ENCODE measurements at places on chromosomes 13 and 19.

DNA sequence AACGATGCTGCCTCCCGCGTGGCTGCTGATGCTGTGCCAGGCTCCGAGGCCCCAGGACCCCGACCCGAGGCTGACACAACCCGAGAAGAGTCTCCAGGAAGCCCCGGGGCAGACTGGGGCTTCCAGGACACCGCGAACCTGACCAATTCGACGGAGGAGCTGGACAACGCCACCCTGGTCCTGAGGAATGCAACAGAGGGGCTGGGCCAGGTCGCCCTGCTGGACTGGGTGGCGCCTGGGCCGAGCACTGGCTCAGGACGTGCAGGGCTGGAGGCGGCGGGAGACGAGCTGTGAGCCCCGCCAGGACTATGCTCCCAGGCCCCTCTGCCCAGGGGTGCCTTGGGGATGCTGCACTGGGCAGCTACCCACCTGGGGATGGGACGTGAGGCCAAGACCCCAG is 10.7 kb downstream of the SIRT6 start:
- no peak for DNase-seq

DNA sequence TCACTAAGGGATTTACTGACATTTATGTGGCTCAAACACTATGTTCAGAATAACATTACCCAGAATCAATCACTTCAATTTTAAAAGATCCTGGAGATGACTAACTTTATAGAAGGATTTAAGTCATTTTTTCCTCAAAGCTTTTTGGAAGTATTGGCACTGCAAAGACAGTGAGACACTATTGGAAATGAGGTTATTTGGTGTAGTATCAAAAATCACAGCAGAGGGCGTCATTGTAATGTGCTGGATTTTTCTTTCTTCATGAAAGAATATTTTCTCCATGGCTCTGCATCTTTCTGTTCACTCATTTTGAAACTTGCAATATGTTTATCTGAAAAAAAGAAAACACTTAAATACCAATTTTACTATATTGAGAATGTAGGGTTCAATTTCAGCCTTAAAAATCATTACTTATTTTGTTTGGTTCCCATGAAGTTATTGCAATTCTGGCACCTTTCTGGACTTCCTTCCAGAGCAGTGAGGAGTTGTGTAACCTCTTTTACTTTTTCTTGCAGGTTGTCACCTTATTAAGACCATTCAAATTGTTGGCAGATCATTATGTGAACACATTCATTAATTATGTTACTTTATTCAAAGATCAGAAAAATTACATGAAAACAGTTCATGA is 3.7 kb upstream of the CSNK1A1L start:
- DNase-seq: no peak

DNA sequence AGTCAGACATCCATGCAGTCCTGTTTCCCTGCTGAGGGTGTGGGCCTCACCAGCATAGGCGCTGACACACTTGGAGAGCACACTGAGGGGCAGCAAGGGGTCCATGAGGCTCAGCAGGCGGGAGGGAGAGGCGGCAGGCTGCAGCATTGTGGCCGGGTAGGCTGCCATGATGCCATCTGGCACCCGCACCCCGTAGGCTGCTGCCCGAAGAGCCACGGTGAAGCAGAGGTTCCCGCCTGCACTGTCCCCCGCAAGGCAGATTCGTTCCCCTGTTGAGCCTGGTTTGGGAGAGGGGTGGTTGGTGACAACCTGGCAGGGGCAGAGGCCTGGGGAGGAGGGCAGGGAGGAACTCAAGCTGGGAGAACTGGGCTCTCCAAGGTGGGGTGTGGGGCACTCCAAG is 16.0 kb upstream of the CNFN start:
- DNase-seq: no peak

- DNase-seq: no peak
These were observed 885 bp downstream of the MLNR start for GRCh38 chr13:49220856-49221589.

DNA sequence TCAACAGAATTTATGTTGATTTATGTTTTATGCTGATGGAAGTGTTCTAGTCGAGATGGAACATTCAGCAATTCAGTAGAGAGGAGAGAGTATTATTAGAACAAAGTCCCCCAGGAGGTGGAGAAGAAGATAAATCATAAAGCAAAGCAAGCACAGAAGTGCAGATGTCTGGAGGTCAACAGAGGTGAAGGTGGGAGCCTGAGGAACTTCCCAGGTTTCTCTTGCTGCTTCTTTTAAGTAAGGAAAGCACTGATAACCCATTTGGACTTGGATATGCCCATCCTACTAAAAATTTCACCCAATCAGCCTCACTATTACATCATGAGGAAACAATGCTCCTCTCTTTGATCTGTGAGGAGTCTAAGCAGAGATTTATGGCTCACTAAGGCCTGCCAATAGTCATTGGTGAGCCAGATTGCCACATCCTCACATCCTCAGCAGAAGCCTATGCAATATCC is 98.8 kb downstream of the EPSTI1 start:
- DNase-seq: no peak

DNA sequence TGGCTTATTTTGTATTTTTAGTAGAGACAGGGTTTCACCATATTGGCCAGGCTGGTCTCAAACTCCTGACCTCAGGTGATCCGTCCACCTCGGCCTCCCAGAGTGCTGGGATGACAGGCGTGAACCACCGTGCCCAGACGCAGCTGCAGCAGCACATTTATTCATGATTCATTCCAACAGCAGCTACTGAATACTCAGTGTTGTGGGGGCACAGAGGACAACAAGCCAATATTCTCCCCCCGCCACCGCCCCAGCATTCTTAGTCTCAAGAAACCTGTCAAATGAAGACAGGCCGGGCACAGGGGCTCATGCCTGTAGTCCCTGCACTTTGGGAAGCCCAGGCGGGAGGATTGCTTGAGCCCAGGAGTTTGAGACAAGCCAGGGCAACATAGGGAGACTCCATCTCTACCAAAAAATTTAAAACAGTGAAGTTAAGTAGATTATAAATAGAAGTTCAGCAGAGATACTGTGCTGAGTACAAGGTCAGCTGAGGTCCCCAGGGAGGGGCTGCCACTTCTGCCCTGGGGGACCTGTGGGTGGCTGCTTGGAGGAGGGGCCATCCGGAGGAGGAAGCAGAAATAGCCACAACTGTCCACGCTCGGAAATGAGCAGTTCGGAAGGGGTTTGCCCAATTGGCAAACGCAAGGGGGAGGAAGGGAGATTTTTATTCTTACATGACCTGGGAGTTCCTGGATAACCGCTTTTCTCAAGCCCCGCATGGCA is 4.3 kb downstream of the DOT1L start:
- no peak for DNase-seq

DNA sequence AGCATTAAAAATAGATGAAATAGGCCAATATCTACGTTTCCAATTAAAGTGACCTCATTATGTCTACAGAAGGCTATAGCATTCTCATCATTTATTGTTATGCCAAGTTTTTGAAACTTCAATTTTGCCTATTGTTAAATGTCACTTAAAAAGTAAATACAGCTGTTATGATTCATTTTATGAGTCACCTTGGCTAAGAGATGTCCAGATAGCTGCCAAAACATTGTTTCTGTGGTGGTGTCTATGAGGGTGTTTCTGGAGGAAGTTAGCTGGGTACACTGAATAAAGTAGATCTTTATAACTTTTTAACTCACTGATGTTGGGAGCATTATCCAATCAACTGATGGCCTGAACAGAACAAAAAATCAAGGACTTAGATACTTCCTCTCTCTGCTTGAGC is 1209.7 kb upstream of the PCDH9 start:
- DNase-seq: no peak

GRCh38 chr19:15900504-15900903 is 2.6 kb upstream of the CYP4F2 start:
- DNase-seq: no peak

GRCh38 chr13:110354715-110355473 is 47.8 kb downstream of the COL4A2 start:
- DNase-seq: no peak

- DNase-seq: no peak
These were observed 368.2 kb downstream of the COG6 start for GRCh38 chr13:40023595-40024203.

DNA sequence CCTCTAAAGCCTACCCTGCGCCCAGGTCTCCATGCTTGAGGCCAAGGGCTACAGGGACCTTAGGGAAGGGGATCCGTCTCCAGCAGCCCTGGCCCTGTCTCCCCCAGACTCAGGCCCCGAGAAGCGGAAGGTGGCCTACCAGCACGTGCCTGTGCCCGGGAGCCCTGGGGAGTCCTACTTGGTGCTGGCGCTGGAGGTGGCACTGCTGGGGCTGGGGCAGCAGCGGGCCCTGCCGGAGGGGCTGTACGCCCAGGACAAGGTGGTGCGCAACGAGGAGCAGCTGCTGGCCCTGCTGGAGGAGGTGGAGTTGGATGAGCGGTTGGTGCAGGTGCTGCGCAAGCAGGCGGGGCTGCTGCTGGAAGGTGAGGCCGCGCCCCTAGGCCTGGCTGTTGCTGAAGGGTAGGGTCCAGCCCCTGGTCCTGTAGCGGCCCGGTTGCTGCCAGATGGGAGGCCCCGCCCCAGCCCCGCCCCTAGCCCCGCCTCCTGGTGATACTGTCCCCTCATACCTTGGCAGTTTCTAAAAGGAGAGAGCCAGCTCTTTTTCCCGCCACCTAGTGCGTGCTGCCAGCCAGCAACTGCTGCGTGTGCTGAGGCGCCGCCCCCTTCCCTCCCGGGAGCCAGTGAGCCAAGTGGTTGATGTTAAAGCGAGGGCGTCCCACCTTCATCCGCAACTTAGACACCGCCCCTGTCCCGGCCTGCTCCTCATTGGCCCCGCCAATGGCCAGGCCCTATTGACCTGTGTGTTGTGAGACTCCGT is 22.6 kb downstream of the ZSWIM4 start:
- peak; percentile 64 for DNase-seq

DNA sequence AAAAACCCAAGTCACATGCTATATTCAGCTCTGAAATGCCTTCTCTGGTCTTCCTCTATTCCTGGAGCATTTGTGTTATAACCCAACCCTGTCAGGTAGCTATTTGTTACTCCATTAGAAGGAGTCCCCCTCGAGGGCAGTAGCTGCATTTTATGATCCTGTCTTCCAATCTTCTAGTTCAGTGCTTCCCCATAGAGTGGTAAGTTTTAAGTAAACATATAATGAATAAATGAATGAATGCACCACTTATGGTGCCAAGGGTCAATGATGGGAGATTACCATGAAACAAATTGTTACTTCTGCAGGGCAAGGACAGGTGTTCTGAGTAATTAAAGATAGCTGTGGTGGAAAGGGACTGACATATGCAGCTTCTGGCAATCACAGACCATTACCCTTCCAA is 4.0 kb downstream of the RASL11A start:
- no peak for DNase-seq

GRCh38 chr13:33723365-33723764 is 94.6 kb upstream of the RFC3 start:
- DNase-seq: no peak

DNA sequence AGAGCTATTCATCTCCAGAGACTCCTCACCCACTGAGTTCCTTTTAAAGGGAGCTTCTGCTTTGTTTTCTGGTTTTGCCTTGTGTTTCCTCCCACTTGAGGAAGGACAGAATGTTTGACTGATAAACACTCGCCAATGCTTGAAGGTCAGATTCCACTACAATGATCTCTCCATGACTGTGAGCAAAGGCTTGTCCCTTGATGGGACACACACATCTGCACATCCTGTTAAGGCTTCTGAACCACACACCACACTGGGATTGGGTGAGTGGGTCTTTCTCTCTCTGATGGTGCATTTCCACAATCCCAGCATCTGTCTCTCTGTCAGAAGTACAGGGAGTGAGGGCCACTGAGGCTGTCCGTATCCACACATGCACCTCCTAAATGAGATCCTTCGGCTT is 245.3 kb downstream of the IRS2 start:
- DNase-seq: no peak

GRCh38 chr13:37816276-37816675 is 53.3 kb downstream of the TRPC4 start:
- no peak for DNase-seq

GRCh38 chr19:2663920-2664571 is 38.4 kb downstream of the GNG7 start:
- no peak for DNase-seq

- no peak for DNase-seq
These were observed 55.9 kb downstream of the STARD13 start for GRCh38 chr13:33229446-33230177.

GRCh38 chr13:99352351-99353245 is 45.4 kb upstream of the GPR183 start:
- no peak for DNase-seq

- DNase-seq: no peak
These were observed 9.4 kb downstream of the GARRE1 start for GRCh38 chr19:34263745-34264237.

- DNase-seq: peak; percentile 74
These were observed 330.8 kb downstream of the DLEU7 start for GRCh38 chr13:50512474-50513299.

- DNase-seq: no peak
These were observed 36.0 kb downstream of the POLR1D start for GRCh38 chr13:27657724-27658123.

DNA sequence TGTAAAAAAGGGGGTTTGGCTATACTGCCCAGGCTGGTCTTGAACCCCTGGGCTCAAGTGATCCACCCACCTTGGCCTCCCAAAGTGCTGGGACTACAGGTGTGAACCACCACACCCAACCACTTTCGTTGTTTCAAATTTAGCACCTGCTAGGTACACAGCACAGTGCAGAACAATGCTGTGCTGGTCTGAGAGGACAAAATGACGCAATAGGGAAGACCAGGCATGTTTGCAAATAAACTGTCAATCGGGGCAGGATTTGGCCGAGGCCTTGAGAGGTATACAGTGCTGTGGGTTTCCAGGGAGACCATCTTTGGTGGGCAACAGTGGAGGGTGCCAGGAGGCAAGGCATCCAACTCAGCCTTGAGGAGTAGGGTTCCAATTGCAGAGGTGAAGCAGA is 37.0 kb downstream of the ATP12A start:
- DNase-seq: no peak

GRCh38 chr13:95697052-95697680 is 20.2 kb downstream of the DNAJC3 start:
- no peak for DNase-seq

GRCh38 chr19:7610491-7611240 is 15.0 kb downstream of the CAMSAP3 start:
- no peak for DNase-seq

DNA sequence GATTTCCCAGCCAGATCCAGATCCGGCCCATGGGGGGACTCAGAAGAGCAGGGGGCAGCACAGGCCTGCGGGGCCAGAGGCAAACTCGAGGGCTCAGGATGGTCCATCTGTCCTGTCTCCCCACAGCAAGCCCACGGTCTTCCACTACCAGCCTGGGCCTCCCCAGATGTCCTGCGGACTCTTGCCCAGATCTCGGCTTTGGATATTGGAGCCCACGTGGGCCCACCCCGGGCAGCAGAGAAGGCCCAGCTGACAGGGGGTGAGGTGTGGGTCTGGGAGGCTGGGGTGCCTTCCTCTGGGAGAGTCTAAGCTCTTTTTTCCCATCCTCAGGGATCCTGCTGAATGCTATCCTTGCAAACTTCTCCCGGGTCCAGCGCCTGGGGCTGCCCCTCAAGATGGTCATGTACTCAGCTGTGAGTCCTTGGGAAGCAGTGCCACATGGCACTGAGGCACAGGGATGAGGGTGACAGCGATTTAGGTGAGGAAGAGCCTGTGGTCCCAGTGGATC is 3.4 kb downstream of the ACP4 start:
- DNase-seq: no peak

- no peak for DNase-seq
These were observed 158.0 kb downstream of the TM9SF2 start for GRCh38 chr13:99659226-99659625.
